CD4-positive, CD25-positive, alpha-beta regulatory T cell (primary cell): ENCODE measurements at places on chromosomes 12 and 14.

DNA sequence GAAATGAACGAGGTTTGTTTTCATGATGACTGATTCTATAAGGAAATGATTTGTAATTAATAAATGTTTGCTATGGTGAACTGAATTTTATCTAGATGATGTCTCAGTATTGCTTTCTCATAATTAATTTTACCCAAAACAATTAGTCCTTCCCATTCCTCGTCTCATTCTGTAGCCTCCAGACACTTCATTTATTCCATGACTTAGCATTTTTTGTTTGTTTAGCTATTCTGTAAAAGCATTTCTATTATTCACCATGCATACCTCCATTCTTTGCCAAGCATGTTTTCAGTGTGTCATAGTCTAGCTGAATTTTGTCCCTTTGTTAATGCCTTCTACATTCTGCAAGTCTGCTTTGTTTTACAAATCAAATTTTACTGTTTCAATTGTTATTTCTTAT is 137.4 kb upstream of the RPL10L start:
- DNase-seq, result no peak

GRCh38 chr14:71139294-71139946 is 232.2 kb downstream of the PCNX1 start:
- DNase-seq, result no peak

DNA sequence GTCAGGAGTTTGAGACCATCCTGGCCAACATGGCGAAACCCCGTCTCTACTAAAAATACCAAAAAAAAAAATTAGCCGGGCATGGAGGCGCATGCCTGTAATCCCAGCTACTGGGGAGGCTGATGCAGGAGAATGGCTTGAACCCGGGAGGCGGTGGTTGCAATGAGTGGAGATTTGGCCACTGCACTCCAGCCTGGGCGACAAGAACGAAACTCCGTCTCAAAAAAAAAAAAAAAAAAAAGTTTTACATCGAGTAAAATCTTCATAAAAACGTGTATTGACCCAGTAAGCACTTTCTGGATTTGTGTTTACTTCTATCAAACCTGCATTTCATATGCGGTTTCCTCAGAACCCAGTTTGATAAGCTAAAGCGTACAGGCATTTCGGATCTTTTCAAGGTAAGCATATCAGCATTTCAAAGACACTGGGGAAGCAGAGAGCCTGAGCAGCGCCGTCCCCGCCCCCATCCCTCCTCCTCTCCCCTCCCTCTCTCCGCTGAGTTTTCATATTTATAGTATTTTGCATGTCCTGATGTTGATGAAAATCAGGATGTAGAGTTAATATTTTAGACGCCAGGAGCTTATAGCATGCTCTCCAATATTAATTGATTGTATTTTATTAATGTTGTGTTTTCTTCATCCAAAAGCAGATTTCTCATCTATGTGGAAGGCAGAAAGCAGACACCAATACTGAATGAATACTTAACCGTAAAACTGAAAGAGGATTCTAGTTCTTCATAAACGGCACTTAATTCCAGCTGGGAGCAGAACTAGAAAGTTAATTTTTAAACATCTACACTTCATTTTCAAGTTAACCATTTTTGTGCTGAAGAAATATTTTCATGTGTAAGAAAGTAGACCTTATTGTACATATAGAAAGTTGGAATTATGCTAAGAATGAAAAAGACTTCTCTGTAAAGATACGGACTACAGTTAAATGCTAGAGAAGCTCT is 9.2 kb upstream of the HIP1R start:
- no peak for DNase-seq

DNA sequence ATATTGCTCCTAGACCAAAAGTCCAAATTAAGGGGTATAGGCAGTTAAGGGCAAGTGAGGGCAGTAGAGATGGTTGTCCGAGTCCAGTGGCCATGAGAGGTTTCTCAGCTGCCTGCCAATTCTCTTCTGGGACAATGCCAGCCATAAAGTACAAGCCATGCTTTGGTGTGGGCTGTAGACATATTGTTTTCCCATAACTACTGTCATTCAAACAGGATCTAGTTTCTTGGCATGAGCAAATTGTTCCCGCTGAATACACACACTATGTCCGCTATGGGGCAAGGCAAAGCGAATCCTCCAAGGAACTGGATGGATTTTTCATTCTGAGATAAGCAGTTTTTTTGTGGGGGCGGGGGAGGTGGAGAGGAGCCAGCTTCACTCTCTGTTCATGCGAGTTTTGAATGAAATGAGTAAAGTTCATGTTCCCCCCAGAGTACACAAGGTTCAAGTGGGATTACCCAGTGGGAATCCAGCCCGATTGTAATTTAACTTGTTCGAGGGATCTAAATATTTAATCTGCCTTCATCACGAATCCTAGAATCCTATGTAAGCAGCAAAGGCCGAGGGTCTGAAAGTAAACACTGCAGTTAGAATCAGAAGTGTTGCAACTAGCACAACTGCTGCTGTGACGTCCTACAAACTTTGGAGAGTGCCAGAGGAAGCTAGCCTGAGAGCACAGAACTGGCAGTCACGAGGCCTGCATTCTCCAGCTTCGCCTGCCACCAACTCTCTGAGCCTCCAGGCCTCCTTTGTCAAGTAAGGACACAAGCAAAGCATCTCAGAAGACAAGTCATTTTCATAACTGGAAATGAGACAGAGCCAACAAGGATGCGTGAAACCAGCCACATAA is 137.0 kb downstream of the CRADD start:
- DNase-seq, result no peak

DNA sequence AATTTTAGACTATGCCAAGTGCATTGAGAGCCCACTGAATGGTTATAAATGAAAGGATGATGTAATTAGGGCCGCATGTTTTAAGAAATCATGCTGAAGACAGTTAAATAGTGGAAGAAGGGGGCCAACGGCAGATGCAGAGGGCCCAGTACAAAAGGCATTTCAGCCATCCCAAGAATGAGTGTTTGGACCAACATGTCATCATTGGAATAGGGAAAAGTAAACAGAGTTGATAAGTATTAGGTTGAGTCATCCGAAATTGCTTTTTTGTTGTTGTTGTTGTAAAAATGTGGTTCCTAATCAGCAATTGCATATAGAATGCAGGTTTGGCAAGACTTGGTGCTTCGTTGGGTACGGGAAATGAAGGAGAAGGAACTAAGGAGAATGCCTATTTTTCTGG is 29.5 kb downstream of the BMP4 start:
- no peak for DNase-seq

- DNase-seq, result no peak
These were observed 34.9 kb upstream of the EML1 start for GRCh38 chr14:99758121-99758821.

DNA sequence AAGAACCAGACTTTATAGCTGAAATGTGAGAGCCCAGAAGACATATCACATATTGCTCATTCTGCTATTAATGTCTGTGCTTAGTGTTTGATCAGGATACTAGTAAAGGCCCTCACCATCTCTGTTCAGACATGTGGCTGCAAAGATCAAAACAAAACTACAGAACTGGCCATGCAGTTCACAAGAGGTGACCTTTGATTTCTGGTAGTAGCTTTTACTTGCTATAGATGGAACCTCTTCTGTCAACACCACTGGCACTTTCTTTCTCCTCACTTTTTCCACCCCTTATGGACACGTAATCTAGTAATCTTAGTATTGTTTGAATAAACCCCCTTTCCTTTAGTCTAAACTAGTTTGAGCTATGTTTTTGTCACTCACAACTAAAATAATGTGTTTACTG is 214.8 kb downstream of the EPS8 start:
- no peak for DNase-seq

DNA sequence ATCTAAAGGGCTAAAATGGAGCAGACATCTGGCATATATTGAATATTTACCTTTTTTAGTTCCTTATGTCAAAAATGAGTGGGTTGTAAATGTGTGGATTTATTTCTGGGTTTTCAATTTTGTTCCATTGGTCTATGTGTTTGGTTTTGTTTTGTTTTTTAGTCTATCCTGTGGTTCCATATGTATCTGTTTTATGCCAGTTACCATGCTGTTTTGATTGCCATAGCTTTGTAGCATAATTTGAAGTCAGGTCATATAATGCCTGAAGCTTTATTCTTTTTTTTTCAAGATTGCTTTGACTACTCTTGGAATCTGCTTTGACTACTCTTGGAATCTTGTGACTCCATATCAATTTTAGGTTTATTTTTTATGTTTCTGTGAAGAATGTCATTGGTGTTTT is 133.2 kb downstream of the MIPOL1 start:
- no peak for DNase-seq

- DNase-seq, result no peak
These were observed 39.8 kb downstream of the NDUFA12 start for GRCh38 chr12:94963649-94964048.

- no peak for DNase-seq
These were observed 27.3 kb upstream of the ST8SIA1 start for GRCh38 chr12:22361785-22362184.

DNA sequence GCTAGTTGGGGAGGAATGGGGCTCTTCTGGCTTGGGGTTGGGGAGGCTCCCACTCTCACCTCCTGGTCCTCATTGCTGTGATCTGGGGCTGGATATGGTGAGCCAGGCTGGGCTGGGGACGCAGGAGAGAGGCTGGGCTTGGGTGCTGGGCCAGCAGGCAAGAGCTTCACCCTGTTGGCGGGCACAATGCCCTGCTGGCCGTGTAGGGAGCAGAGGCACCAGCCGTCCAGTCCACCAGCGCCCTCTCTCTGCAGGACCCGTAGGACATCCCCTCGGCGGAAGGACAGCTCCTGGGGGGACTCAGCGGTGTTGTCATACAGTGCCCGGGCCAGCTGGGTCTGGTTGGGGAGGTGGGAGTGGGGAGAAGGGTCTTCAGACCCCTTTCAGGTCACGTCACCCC is 4.5 kb downstream of the EFS start:
- DNase-seq, result no peak

DNA sequence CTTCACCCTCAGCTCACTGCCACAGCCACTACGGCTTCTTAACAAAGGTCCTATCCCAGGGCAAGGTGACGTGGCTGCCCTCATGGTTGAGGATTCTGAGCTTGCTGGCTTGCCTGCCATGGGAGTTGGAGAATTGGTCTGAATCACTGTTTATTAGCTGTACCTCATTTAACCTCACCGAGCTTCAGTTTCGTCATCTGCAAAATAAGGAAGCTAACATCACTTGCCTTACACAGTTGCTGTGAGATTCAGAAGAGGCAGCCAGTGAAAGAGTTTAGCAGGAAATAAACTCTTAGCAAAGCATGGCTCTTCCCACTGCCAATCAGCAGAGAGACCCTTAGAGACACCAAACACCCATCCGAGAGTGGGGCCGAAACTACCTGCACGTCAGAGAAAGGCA is 90.1 kb upstream of the KCNA1 start:
- no peak for DNase-seq

DNA sequence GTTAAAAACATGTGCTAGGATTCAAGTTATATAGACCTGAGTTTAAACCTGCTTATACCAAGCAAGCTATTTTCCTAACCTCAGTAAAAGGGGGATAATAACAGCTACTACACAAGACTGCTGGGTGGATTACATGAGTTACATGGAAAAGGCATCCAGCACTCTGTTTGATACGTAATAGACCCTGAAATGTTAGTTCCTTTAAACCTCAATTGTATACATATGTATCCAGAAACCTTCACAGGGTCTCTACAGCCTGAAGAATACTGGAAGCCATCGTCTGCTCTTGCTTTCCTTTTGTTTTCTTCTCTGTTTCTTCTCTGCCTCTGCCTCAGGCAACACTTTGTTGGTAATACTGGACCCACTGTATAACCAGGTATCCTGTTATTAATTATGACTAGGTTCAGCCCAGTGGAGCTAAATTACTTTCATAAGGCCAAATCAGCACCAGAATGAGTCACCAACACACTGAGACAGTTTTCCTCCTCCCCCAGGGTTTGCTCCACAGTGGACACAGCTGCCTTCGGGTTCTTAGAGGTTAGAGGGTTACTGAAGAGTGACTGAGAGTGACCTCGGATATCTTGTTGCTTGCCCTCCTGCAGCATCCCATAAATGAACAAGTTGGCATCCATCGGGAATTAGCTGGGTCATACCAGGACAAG is 127.1 kb downstream of the CAPZA3 start:
- no peak for DNase-seq

DNA sequence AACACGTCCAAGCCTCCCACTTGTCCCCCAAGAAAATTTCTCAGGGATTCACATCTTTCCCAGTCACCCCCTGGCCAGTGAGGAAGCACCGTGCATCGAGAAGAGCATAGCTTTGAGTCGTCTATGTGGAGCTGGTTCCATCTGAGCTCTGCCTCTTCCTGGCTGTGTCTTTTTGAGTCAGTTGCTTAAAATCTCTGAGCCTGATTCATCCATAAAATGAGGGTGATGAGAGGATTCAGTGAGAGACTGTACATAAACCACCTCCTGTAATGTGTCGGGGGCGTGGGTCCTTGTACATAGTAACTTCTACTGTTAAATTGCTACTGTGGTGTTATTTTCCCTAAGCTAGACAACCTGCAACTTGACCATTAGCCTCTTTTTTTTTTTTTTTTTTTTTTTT is 13.8 kb downstream of the CD9 start:
- DNase-seq, result no peak

GRCh38 chr14:68111853-68112270 is 292.3 kb downstream of the RAD51B start:
- DNase-seq, result no peak

DNA sequence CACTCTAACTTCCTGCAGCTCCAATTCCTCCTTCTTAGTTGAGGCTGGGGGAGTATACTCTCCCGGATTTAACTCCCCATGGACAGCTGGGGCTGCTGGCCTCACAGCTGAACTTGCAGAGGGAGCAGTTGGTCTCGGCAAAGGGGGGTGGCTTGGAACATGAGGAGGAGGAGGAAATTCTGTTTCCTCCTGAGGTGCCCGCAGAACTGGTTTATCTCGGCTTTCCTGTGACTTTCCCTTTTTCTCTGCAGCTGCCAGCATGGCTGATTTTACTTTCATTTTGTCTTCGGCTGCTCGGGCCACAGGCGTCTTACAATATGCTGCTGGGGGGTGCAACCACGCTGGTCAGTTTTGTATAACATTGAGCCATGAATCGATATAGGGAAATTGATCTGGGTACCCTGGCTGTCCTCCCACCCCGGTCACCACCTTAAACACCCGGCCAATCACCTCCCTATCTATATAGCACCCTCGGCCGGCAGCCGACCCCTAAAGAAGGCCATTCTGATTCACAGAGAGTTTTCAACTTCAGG is 1317.6 kb downstream of the TMEM121 start:
- peak; percentile 50 for DNase-seq

- DNase-seq, result no peak
These were observed 181.0 kb upstream of the TBX3 start for GRCh38 chr12:114864837-114865551.

GRCh38 chr12:129312048-129312447 is 458.8 kb downstream of the GLT1D1 start:
- no peak for DNase-seq

DNA sequence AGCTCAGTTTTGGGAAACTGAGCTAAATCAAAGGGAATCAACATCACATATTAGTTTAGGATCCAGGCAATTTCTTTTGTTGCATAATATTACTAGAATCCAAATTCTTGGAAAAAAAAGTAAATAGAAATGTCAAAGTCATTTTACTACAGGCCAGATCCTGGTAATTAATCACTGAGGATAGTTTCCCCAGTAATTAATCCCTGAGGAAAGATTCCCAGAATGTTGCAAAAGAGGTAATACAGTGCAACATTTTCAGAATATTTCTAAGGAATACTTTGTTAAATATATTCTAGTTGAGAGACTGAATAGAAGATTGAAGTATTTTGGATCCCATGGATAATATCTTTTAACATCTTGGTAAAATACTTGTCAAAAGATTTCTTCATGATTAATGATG is 207.0 kb upstream of the GARIN2 start:
- DNase-seq, result no peak

- peak; percentile 59 for DNase-seq
These were observed 79.9 kb downstream of the ARF6 start for GRCh38 chr14:49972823-49973222.
